ENCODE measurements at places on chromosomes 7 and 10.

DNA sequence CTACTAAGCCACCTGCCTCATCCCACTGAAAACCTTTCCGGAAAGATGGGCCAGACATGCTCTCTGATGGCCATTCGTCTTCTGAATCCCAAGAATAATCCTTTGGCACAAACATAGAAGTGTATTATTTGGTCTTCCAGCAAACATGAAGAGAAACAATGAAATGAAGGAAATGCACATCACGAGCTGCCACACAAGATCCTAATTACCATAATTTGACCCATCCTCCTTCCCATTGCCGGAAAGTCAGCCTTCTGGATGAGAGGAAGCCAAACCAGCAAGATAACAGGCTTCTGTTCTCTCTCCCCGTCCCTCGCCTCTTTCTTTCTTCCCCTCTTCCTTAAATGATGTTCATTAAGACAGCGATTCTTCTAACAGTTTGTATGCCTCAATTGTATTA lies 218.9 kb upstream of the KMT2E start:
- no peak for DNase-seq

DNA sequence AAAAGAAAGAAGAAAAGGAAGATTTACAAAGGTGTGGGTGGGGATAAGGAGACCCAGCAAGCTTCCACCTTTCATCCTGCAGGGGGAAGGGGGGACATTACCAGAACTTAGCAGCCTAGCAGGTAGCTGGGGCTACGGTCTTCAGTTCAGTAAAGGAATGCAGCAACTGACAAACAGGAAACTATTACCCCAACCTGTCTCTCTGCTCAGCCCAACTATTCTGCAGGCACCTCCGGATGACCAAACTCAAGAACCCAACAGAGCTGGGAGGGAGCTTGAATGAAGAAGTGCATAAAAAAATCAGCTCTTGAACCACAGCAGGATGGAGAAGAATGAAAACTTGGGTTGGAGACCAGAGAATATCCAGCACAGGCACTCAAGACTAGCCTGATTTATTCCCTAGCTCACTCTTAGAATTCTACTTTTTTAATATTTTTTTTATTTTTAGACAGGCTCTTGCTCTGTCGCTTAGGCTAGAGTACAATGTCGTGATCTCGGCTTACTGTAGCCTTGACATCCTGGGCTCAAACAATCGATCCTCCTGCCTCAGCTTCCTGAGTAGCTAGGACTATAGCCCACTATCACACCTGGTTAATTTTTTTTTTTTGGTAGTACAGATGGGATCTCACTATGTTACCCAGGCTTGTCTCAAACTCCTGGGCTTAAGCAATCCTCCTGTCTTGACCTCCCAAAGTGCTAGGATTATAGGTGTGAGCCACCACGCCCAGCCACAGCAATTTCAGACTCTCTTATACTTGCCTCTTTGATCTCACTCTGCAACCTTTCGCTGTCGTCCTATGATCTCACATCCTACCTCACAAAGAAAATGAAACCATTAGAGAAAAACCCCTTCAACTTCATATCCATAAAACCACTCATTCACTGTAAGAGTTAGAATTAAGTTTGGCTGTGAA lies 18.5 kb upstream of the C10orf67 start:
- no peak for DNase-seq

DNA sequence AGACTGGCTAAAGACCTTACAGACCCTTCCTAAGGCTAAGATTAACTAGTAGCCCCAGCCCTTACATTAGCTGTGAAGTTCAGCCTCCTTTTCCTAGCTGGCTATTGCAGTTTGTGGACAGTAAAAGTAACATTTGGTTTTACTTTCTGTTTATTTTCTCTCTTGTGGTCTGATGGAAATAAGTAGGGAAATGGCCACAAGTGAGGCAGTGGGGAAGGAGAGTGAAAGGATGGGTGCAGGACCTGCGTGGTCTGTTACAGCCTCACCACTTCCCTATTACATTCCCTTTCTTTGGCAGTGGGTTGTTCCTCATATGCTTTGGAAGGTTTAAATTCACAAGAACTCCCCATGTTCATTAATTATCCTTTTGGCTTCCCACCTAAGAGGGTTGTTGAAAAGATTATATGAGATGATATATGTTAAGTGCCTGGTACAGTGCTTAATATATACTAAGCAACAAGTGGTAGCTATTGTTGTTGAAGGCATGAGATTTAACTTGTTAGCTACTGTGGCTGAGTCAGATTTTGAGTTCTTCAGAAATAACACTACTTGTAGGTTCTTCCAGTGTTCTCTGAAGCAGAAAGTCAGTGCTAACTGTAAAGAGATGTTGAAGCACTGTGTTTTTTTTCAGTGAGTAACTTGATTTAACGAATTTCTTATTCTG lies 181.7 kb downstream of the ST7 start:
- no peak for DNase-seq

- DNase-seq = no peak
These were observed 1029.0 kb downstream of the GRM8 start for GRCh38 chr7:126223729-126224128.

GRCh38 chr10:14403881-14404623 lies 73.3 kb upstream of the FRMD4A start:
- no peak for DNase-seq

DNA sequence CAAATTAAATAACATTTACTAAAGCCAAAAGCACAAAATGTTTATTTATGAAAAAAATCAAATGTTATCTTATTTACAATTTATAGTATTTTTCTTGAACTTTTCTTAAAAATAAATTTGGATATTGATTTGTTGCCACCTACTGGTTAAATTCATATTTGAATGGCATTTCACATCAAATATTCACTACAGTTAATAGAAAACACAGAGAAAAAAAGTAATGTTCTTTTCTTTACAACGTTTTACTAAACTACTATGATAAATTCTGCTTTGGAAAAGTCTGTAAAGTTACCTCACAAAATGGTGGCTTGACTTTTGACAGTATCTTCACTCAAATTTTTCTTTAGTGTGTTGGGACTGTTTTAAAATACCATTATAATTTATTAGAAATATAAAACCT lies 52.7 kb downstream of the SRPK2 start:
- no peak for DNase-seq

GRCh38 chr10:106336874-106337273 lies 827.6 kb downstream of the SORCS1 start:
- DNase-seq = no peak

GRCh38 chr7:12957487-12957886 lies 270.1 kb downstream of the ARL4A start:
- no peak for DNase-seq

- DNase-seq = no peak
These were observed 11.0 kb downstream of the GRID1 start for GRCh38 chr10:86355571-86356038.

GRCh38 chr10:1630304-1630703 lies 107.0 kb downstream of the ADARB2 start:
- no peak for DNase-seq

- DNase-seq = no peak
These were observed 9.1 kb upstream of the PROSER2 start for GRCh38 chr10:11813855-11814567.

DNA sequence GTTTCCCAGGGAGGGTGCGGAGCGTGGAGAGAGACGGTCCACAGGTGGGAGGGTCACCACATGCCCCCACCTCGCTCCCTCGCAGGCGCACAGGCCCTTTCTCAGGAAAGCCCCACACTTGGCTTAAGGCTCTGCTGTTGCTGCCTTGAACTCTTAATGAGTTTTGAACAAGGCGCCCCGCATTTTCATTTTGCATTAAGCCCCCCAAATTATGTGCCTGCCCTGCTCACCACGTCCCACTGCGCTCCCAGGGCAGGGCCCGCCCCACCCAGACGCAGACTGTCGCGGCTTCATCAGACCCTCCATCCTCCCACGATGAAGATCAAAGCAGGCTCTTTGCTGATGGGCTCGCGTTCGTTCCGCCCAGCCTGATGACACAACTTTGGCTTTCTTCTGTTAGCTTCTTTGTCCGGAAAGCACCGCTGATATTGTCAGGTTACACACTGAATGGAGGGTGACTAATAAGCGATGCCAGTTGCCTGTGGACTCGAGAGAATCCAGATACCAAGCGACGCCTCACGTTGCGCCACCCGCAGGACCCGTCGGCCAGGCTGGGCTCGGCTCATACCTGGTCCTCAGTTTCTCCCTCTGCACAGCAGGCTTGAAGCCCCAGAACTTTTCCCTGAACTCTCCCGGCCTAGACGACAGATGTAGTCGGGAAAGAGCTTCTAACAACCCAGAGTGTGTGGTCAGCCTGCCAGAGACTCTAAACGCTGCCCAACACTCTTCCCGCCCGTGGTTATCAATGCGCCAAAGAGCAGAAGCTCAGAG lies 9.5 kb downstream of the CALML3 start:
- DNase-seq = no peak

GRCh38 chr10:58701405-58702135 lies 188.9 kb downstream of the BICC1 start:
- DNase-seq = no peak

DNA sequence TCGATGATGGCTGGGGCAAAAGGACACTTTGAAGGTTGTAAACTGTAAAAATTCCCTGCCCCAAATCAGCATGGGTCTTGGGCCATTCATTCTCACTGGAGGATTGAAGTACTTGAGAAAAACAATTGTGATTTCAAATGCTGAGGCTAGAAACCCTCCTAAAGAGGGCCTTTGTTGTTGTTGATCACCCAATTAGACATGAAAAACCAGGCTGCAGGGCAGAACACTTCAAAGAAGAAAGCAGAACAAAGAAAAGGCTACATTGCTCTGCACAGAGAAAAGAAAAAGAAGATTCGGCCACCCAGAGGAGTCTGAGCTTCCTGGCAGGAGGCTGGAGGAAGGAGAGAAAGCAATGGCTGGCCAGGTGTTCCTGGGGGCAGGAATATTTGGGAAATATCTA lies 143.1 kb downstream of the NPY start:
- no peak for DNase-seq

- DNase-seq = no peak
These were observed 43.0 kb downstream of the CH25H start for GRCh38 chr10:89164080-89164479.

- no peak for DNase-seq
These were observed 39.2 kb upstream of the LRRC17 start for GRCh38 chr7:102873470-102874165.

DNA sequence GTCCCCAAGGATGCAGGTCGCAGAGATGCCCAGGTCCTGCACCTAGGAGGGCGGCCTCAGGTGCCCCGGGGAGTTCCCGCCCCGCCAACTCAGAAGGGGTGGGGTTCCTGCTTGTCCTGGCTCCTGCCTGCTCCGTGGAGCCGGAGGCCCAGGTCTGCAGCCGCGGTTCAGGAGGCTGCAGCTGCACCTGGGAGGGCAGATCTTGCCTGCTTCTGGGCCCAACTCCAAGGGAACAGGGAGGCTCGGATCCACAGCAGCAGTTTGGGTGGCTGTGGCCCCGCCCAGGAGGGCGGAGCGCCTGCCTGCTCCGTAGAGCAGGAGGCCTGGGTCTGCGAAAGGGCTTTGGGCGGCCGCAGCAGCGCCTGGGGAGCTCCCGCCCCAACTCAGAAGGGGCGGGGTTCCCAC lies 108.2 kb upstream of the EGR2 start:
- DNase-seq = no peak

GRCh38 chr7:43141091-43141490 lies 28.6 kb downstream of the HECW1 start:
- no peak for DNase-seq

DNA sequence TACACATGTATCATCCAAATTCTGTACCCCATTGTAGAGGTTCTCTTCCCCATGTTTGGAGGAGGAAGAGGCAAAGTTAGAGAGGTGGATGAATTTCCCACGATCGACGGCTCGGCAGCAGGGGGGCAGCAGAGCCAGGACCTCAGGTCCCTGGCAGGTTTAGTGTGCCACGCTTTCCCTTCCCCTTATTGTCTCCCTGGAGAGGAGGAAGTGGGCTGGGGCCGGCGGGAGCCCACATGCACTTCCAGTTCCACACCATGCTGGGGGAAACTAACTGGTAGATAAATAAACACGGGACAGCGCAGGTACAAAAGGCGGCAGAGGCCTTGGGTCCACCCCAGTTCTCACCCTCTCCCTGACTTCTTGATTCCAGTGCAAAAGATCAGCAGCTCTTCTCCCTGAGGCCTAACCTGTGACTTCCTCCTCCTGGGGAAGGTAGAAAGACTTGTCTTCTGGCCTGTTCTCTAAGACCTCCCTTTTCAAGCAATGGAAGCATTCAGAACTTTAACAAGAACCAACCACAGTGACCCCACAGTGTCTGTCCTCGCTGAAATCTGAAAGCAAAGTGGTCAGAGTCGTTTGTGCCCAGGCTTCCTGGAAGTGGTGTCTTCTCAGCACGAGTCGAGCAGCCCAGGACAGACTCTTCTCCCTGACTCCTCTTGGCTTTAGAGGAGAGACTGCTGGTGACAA lies 30.5 kb upstream of the SRGN start:
- DNase-seq = no peak

GRCh38 chr10:89283936-89284475 lies 17.8 kb upstream of the IFIT2 start:
- DNase-seq = no peak

- DNase-seq = no peak
These were observed 91.3 kb upstream of the NPY start for GRCh38 chr7:24192691-24193090.

DNA sequence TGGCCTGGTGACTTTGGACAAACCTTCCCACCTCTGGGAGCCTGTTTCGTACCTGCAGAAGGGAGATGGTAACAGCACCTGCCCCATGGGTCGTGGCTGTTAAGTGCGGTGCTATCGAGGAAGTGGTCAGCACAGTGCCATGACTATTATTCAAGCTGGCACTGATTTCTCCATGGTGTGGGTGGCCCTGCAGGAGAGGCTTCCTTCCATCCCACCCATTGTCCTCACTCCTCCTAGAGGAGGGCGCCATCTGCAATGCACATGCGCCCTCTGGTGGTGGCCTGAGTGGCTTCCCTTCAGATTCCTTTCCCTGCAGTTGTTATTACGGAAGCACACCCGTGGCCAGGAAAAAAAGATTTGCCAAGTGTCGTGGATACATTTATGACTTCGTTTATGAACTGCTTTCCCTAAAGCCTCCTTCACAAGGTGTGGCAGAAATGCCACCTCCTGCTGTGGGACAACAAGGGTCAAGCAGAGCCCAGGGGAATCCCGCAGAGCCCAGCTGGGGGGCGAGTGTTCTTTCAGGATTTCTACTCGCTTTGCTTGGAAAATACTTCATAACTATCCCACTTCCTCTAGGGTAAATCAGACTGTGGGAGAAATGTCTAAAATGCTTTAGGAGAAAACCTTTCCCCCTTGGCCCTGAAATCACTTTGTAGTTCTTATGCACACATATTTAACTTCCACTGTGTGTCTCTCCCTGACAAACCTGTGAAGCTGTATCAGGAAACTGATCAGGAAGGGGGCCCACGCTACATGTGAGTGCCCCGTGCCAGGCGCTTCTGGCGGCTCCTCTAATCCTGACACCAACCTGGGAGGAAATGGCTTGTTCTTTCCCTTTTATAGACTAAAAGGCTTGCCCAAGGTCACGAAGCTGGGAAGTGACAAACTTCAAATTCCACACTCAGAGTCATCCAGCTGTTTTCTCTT lies 98.0 kb upstream of the ANLN start:
- DNase-seq = peak; percentile 69

GRCh38 chr7:55964261-55965099 lies at the start of gene NIPSNAP2:
Gene NIPSNAP2 (plus strand): TSS chr7:55964585. CDS start chr7:55964610, 25 bp downstream.
- peak; percentile 81 for DNase-seq

- DNase-seq = no peak
These were observed 63.9 kb downstream of the SND1 start for GRCh38 chr7:127715901-127716300.

- no peak for DNase-seq
These were observed 135.8 kb downstream of the ARID5B start for GRCh38 chr10:62037166-62037831.

- no peak for DNase-seq
These were observed 94.6 kb downstream of the FGFR2 start for GRCh38 chr10:121503587-121504051.
